Fibroblast of skin of right quadriceps (primary cell): ENCODE measurements at places on chromosomes 12 and 14.
A peak's percentile ranks its signal among the peaks of the same experiment; 100 is the strongest.

DNA sequence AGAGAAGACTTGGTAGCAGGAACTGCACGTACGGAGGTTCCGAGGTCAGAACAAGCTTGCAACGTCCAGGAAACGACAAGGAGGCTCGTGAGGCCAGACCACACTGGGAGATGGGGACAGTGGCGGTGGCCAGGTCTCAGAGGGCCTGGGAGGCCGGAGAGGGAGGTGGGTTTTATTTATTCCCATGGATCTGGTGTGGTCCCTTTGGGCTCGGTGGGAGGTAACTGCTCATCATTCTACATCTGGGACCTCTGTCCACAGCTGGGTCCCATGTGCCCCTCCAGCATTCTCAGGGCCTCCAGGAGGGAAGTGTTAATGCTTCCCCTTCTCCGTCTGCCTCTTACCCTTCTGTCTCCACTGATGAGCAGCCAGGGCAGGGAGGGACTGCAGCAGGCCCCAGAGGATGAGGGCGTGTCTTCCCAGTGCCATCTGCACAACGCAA lies 35.7 kb upstream of the NCOR2 start:
- peak; percentile 38 for DNase-seq

GRCh38 chr12:132551641-132552031 lies 58.7 kb downstream of the LRCOL1 start:
- no peak for DNase-seq

DNA sequence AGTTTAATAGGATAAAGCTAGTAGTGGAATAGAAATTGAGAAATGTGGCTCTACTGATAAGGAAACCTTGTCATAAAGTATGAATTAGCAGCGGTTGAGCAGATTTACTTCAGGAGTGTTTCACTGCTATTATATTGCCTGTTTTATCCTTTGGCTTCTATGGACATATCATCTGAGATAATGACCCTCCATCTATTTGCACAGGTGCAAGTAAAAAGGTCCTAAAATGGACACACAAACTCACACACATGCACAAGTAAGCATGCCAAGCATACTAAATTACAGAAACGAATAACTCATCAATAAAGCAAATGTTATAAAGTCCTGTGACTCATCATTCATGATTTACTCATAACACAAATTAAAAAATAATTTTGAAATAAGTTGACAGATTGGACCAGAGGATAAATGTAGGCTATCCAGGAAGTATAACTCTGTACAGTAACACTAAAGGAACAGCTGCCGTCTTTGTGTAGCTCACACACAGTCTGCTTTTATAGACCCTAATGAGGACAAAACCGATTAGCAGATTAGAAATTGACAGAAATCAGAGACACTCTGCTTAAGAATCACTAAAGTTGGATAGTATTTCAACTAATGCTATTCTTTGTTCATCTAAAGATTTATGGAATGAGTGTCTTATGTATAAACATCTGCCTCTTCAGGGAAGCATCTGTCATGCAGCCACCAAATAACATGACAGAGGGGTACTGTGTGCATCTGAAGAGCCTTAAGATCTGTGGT lies 73.9 kb downstream of the SYT1 start:
- no peak for DNase-seq

GRCh38 chr12:52655251-52655650 lies 3.2 kb upstream of the KRT2 start:
- no peak for DNase-seq

DNA sequence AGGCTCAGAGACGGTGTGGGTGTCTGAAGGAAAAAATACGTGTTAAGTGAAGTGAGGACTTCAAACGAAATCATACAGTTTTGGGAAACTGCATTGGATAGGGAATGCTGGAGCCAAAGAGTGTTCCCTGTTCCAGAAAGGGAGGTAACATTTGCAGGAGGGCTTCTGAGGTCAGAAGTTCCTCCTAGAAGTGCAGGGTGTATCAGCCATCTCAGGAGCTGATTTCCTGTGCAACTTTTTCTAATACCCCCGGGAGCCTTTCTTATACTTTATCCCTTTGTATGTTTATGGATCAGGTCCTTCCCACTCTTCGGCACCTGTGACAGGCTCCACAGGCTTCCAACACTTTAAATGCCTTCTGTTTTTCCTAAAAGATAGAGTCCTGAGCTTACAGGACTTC lies 24.9 kb downstream of the ZNF664 start:
- DNase-seq, result no peak

DNA sequence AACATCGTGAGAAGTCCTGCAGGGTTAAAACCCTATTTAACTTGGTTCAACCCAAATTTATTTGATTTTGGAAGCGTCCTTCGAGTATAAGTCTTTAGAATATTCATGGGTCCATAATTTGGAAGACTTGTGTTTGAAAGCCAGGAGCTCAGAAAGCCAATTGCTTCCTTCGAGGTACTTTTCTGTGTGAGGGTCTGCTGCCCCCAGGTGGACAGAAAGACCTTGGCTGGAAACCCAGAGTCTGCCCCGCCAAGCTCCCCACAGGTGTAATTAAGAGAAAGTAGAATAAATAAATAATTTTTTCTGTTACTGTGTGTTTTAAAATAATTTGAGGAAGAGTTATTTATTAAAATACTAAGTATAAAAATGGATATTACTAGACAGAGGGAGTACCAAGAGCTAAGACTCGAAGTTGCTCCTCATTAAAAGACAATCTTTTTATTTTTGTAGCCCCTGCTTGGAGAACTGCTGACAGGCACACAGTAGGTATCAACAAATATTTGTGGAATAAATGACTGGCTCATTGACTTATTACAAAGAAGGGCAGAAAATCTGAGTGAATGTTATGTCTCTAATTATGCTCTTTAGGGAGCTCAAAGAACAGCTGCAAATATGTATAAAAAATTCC lies 105.8 kb downstream of the PAH start:
- no peak for DNase-seq

- DNase-seq, result no peak
Measured at GRCh38 chr12:89576572-89577220, 50.8 kb upstream of the POC1B start.

DNA sequence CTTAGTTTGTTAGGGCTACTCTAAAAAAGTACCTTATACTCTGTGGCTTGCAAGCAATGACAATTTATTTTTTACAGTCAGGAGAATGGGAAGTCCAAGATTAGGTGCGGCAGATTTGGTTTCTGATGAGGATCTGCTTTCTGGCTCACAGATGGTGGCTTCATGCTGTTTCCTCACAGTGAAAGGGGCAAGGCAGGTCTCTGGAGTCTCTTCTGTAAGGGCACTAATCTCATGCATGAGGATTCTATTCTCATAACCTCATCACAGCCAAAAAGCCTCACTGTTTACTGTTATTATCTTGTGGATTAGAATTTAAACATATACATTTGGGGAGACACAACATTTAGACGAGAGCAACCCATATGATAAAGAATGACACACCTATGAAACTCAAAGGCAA lies 1957.4 kb upstream of the SEL1L start:
- no peak for DNase-seq

- DNase-seq, result no peak
Measured at GRCh38 chr14:86357876-86358275, 827.9 kb downstream of the FLRT2 start.

GRCh38 chr14:67411370-67411769 lies 595 bp downstream of the PLEK2 start:
- DNase-seq, result no peak

- DNase-seq, result no peak
Measured at GRCh38 chr12:15049461-15050153, 76.8 kb downstream of the PDE6H start.

DNA sequence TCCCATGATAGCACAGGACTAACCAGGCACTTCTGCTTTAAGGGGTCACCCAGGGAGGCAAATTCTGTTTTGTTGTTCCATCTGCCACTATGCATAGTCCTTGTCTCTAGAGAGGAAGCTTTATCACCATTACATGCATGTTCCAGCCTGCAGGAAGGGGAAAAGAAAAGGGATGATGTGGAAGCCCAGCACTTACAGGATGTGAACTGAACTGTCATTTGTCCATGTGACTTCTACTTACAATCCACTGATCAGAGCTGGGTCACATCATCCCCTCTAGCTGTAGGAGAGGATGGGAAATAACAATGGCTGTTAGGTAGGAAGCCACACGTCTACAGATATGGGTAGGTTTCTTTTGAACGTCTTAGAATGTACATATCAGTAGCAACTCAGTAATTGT lies 203.1 kb downstream of the PTPRO start:
- no peak for DNase-seq

- no peak for DNase-seq
Measured at GRCh38 chr14:58641509-58641908, 3.7 kb downstream of the DACT1 start.

DNA sequence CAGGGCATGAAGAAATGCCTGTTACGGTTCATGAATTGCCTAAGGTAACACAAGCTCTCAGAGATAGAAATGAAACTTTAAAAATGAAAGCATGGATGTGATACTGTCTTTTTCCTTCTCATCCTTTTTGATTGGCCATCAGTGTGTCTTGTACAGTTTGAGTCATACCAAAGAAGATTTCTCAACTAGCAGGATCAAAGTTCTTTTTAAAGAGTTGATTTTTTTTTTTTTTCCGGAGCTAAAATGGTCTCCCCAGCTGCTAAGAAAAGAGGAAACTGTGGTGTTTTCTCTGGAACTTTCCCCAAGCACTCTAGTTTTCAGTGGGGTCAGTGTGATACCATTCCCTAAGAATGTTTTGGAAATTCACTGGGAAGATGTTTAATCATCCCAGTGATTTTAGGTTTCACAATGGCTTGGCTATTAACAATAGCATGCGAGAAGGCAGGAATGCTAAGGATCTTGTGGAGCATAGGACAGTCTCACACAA lies 105.0 kb downstream of the ETNK1 start:
- peak; percentile 88 for DNase-seq

DNA sequence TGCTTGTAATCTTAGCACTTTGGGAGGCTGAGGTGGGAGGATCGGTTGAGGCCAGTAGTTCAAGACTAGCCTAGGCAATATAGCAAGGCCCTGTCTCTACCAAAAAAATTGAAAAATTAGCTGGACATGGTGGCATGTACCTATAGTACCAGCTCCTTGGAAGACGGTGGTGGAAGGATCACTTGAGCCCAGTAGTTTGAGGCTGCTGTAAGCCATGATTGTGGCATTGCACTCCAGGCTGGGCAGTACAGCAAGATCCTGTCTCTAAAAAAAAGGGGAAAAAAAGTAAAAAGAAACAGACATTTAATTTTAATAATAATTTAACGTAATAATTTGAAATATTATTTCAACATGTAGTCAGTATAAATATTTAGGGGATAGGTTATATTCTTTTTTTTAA lies 16.1 kb downstream of the MON2 start:
- no peak for DNase-seq

DNA sequence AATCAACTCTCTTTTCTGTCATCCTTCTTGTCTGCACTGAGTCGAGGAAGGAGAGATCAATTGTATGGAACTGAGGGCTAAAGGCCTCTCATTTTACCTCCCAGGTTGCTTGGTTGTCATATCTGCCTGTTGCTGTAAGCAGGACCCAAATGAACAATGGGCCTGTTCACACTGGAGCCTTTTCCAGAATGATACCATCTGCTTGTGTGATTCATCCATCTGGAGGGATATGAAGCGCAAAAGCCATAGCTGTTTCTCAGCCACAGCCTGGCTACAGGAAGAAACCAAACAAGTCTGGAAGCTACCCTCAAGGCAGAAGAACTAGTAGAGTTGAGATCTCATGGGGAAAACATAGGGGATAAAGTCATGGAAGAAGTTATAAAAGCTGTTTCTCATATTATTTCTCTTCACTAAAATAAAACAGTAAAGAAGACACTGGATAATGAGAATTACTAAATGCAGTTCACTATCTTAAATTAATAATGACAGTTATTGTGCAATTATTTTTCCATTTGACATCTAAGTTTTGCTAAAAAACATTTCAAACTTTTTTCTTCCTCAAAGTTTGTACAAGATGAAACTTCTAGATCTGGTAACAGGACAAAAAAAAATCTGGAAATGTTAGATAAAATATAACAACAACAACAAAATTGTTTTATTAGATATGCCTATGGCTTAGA lies 106.3 kb downstream of the SPTSSA start:
- peak; percentile 57 for DNase-seq

DNA sequence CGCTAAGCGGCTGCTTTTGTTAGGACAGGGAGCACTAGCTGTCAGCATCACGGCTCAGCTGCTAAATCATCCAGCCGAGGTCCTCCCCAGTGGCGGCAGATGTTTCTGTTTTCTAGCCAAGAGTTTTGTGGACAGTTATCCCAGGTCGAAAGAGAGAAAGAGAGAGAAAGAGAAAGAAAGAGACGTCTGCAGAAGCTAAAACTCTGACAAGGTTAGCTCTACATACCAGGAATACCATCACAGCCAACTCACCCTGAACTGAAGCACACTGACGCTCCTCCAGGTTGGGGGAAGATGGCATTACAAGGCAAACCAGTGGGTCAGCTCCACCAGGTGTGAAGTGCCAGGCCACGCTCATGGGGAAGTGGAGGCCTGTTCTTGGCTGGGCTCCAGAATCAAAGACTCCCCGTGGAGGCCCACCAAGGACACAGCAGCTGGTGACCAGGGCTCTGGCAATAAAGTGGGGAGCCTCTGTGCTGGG lies 64.9 kb upstream of the DICER1 start:
- DNase-seq, result peak; percentile 68

DNA sequence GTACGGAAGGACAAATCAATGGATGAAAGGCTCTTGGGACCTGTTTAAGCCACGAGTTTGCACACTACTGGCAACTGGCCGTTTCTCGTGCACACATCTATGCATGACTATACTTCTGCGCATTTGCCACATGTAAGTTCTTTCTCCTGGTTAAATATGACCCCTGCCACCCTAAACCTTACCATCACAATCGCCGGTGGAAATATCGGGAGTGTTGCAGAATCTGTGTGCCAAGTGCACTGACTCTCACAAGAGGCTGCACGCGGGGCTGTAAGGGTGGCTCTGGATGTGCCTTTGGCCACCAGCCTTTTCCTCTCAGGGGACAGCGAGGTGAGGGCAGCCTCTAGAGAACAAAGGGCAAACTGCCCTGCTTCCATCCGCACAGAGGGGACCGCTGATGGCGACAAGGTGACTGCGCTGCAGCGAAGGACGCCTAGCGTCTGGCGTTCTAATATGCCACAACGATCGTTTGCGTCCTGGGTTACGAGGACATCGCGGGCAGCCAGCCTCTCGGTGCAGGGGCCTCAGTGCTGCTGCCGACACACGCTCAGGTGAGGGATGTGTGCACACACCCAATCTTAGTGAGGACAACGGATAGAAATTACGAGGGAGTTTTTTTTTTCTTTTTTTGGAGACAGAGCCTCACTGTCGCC lies 232.2 kb downstream of the PCNX1 start:
- DNase-seq, result no peak

DNA sequence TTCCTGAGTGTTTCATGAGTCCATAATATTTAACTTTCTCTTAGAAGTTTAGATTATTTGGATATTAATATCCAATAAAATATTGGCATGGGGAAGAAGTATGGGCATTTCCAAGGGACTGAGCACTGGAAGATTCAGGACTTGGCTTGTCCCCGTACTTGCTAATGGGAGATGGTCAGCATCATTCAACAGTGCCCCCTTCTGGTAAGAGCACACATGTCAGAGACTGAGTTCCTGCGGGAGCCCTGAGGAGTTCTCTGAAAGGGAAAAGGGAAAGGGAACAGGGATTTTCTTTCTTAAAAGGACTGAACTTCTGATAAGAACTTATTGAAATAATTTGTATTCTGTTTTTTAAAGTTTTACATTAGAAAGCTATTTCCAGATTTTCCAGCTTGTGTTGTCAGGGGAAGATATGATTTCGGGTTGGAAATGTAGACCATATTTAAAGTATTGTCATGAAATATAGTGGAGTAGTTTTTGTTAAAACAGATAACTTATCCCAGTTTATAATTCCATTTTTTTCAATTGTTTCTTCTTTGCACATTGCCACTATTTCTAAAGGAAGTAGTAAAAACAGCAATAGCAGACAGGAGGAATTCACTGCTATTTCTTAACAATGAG lies 59.8 kb upstream of the C12orf71 start:
- peak; percentile 65 for DNase-seq
